ENCODE measurements at places on chromosomes 2 and 18. TPM values are rescaled to one million over a fixed set of nuclear protein-coding genes. Genes with fewer than 3 reads are reported as not detected.

GRCh38 chr2:45009928-45010701 is 863 bp upstream of the SIX2 start:
- DNase-seq: no peak

DNA sequence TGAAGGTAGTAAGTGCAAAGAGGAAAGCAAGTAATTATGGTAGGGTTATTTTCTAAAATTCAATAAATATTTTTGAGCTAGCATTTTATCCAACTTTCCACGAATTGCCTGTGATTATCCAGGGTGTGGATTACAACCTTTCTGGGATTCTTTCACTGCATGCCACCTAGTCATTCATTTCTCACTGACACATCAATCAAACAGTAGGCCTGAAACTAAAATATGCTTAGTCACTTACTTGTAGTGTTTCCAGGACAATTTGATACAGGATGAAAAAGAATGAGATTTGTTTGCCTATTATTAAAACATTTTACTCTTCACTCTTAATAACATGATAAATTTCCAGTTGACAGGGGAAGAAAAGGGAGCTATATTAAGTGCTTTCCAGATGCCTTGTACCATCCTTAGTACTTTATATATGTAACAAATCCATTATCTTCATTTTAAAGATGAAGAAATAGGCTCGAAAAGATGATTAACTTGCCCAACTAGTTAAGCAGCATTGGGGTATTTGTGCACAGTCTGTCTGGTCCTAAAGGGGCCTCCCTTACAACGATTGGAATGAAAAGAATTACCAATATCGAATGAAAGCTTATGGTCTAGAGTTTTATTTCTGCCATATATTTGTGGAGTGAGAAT is 70.4 kb downstream of the KCTD1 start:
- no peak for DNase-seq

DNA sequence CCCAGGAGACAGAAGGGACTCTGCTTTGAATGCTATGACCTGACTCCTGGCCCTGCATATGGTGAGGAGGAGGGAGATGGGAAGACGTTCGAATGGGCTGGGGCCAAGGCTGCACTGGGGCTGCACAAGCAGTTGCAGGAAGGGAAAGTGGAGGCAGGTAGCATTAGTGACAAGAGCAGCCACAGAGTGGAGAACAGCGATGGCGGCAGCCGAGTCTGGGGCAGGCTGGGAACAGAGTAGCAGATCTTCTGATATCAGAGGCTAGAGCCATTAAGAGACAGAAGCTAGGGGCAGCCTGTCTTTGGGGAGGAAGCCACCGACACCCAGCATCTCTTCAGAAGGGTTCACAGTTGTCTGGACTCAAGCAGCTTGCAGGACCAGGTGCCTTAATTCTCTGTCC is 50.1 kb downstream of the ST3GAL5 start:
- DNase-seq: no peak

GRCh38 chr2:20541651-20542050 is 94.8 kb downstream of the RHOB start:
- DNase-seq: no peak

DNA sequence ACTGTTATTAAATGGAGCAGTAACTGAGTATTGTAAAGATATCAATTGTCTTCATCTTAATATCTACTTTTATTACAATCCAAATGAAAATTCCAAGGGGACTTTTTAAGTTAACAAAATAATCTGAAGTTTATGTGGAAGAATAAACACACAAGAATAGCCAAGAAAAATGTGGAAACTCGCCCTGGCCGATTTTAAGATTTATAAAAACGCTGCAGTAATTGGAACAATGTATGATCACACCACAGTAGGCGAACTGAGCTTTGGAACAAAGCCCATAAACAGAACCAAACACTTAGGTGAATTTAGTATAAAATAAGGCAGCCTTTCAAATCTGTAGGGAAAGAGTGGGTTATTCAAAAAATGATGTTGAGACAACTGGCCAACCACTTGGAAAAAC is 96.3 kb downstream of the ANTXR1 start:
- DNase-seq: no peak

The ARHGAP25 gene
- 3.9 TPM for polyA plus RNA-seq

All from spinal cord (tissue), 10 donors.